Aorta (tissue), 5 donors: ENCODE measurements at places on chromosomes 7 and 10. TPM values are rescaled to one million over a fixed set of nuclear protein-coding genes. Genes with fewer than 3 reads are reported as not detected.
A peak's percentile ranks its signal among the peaks of the same experiment; 100 is the strongest.

DNA sequence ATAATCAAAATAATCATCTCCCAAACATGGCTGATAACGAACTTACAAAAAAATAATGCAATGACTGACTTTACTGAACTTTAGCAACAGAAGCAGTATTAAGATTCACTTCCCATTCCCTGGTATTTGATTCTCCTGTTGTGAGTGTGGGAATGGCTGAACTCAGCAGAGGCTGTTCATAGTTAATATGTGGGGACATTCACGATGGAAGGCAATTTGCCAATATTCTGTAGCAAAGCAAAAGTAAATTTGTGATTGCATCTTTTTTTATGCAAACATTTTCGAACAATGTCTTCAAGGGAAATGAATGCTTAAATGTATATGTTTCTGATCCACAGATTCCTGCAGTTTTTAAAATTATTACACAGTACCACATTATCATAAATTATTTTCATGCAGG, 431.7 kb upstream of the KLF6 start:
- no peaks in the 10 kb centered on the region for H3K4me1 ChIP-seq
- no peaks in the 10 kb centered on the region for H3K27me3 ChIP-seq
- DNase-seq = no peak
- no peaks in the 10 kb centered on the region for H3K36me3 ChIP-seq
- no peak overlapping the region for H3K27ac ChIP-seq

DNA sequence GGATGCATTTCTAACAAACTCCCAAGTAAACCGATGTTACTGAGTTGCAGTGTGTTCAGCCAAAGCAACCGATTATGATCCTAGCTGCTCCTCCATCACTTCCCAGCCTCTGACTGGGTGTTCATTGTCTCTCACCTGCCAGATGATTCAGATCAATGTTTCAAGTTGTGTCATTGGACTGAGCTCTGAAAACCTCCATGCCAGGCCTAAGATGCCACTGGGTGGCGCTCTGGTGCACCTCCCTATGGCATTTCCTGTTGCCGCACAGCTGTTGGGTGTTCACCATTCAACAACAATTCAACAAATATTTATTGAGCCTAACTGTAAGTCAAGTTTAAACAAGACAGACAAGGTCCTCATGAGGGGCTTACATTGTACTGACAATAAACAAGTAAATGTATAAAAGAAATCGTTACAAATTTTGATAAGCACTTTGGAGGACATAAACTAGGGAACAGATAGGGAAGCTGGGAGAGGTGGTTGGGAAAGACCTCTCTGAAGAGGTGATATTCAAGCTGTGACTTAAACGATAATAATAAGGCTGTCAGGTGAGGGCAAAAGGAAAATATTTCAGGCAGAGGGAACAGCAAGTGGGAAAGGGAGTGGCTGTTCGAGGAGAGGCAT, 22.8 kb downstream of the RGR start:
- H3K27me3 ChIP-seq = no peaks in the 10 kb centered on the region
- no peaks in the 10 kb centered on the region for H3K4me1 ChIP-seq
- no peak overlapping the region for H3K27ac ChIP-seq
- H3K36me3 ChIP-seq = no peaks in the 10 kb centered on the region
- no peak overlapping the region for H3K4me3 ChIP-seq

The AP4M1 gene
- total RNA-seq = 14.9 TPM

DNA sequence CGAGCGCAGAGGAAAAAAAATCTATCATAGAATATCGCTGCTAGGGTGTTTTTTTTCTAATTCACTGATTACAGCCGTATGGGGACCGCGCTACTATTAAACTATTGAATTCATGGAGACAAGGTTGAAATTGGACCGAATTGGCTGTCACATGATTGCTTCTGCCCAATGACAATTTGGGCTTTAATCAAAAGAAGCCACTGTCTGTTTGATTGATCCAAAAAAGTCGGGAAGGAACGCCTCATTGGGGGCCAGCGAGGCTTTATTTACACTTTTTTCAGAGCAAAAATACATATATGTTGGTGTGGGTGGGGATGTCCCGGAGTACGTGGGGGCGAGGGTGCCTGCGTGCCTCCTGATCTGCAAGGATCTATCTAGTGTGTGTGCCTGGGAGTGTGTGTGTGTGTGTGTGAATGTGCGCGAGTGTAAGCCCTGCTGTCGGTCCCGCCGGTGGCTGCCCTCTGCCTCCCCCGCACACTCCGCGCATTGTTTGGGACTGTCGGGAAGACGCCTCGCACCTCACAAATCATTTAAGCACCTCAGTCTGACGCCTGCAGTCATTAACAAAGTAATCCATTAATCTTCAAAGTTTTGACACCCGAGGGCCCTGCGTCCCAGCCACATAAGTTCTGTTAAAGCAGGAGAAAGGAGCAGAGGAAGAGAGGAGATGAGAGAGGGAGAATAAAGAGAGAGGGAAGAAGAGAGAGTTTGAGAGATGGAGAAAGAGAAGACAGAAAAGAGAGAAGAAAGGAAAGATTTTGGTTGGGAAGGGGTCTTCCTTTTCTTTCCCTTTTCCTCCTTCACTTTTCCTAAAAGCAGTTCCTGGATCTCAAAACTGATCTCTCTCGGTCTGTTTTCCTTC, at the start of gene HOXA2:
Gene HOXA2, minus strand, starts transcription at position 103 of the 862 bp plus-strand sequence. CDS start 183 bp downstream, outside the sequence.
- peak within 1 kb of the TSS; percentile 93 for H3K27ac ChIP-seq
- H3K4me1 ChIP-seq = no peaks in the 10 kb centered on the region
- peak within 1 kb of the TSS; percentile 78 for H3K4me3 ChIP-seq
- no peaks in the 10 kb centered on the region for H3K27me3 ChIP-seq
- DNase-seq = peak; percentile 72

The DDC gene
- total RNA-seq = not detected

GRCh38 chr10:127452568-127452967, 96.5 kb upstream of the NPS start:
- no peaks in the 10 kb centered on the region for H3K4me1 ChIP-seq
- H3K36me3 ChIP-seq = peaks cover 6% of the 10 kb centered on the region
- H3K4me3 ChIP-seq = no peak overlapping the region
- DNase-seq = no peak

The SP8 gene
- total RNA-seq = not detected

The LRRD1 gene
- total RNA-seq = 0.51 TPM

The CLRN3 gene
- total RNA-seq = not detected

- H3K4me3 ChIP-seq = no peak overlapping the region
- H3K27me3 ChIP-seq = no peaks in the 10 kb centered on the region
- no peak overlapping the region for H3K27ac ChIP-seq
These were observed 2.9 kb upstream of the ZNF467 start for GRCh38 chr7:149776289-149776688.

- no peaks in the 10 kb centered on the region for H3K4me1 ChIP-seq
- no peak overlapping the region for H3K4me3 ChIP-seq
- H3K27ac ChIP-seq = no peak overlapping the region
- DNase-seq = no peak
- no peaks in the 10 kb centered on the region for H3K27me3 ChIP-seq
These were observed 51.3 kb upstream of the NFE2L3 start for GRCh38 chr7:26100406-26101339.

GRCh38 chr10:86693721-86694369, 25.5 kb downstream of the LDB3 start:
- H3K36me3 ChIP-seq = no peaks in the 10 kb centered on the region
- no peak overlapping the region for H3K4me3 ChIP-seq
- no peaks in the 10 kb centered on the region for H3K4me1 ChIP-seq
- H3K27ac ChIP-seq = no peak overlapping the region
- no peaks in the 10 kb centered on the region for H3K27me3 ChIP-seq

DNA sequence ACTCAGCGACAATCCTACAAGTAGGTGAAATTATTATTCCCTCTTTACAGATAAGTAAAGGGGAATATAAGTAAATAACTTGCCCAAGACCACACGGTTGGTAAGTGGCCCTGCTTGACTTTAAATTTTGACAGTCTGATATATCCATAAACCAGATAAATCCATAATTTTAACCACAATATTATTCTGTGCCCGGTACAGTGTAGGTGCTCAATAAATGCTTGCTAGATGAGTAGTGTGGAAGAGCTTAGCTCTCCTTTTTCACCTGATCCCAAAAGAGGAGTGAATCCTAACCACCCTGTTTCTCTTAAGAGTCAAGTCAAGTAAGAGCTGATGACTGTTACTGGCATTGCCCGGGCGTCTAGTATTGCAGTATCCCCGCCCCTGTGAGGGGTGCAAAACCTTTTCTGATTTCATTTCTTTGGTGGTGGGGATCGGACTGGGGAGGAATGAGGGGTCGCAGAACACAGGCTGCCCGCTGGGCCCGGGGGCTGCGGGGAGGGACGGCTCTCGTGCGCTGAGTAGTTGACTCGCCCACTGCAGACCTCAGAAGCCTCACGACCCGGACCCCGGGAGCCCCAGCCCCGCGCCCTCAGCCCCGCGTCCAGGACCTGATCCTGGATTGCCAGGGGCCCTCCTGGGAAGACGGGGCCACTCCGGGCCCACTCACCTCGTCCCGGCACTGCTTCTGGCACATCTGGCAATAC, 490 bp downstream of the KIN start:
- no peak for DNase-seq
- H3K4me1 ChIP-seq = peaks cover 3% of the 10 kb centered on the region
- H3K27ac ChIP-seq = no peak overlapping the region
- H3K36me3 ChIP-seq = no peaks in the 10 kb centered on the region
- H3K27me3 ChIP-seq = no peaks in the 10 kb centered on the region

The FOXP2 gene
- total RNA-seq = 18.1 TPM

DNA sequence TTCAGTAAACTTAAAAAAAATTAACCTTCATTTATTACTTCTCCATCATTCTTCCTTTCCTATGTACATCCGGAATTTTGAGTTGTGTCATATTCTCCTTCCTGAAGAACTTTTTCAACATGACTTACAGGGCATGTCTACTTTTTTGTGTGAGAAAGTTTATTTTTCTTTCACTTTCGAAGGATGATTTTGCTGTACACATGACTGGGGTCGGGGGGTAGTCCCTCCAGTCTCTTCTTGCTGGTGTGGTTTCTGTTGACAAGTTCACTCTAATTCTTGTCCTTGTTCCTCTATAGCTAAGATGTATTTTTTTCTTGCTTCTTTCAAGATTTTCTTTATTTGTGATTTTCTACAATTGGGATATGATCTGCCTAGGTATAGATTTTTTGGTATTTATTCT, 55.8 kb downstream of the INPP5A start:
- no peaks in the 10 kb centered on the region for H3K36me3 ChIP-seq
- H3K27ac ChIP-seq = no peak overlapping the region
- no peak overlapping the region for H3K4me3 ChIP-seq
- H3K4me1 ChIP-seq = peaks cover 3% of the 10 kb centered on the region
- DNase-seq = no peak
- H3K27me3 ChIP-seq = no peaks in the 10 kb centered on the region

DNA sequence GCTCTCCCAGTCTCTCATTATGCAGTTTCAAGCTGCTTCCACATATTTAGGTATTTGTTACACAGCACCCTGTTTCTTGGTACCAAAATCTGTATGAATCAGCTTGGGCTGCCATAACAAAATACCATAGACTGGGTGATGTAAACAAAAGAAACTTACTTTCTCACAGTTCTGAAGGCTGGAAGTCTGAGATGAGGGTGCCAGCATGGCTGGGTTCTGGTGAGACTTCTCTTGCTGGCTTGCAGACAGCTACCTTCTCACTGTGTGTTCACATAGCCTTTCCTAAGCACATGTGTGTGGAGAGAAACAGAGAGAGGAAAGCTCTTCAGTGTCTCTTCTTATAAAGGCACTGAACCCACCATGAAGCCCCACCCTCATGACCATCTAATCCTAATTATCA, 15.7 kb upstream of the CBLL1 start:
- no peaks in the 10 kb centered on the region for H3K4me1 ChIP-seq
- no peak overlapping the region for H3K4me3 ChIP-seq
- no peaks in the 10 kb centered on the region for H3K36me3 ChIP-seq
- H3K27ac ChIP-seq = no peak overlapping the region
- no peak for DNase-seq

GRCh38 chr10:128062881-128063563, 63.2 kb downstream of the MKI67 start:
- no peak overlapping the region for H3K27ac ChIP-seq
- no peaks in the 10 kb centered on the region for H3K36me3 ChIP-seq
